T-helper 17 cell (primary cell): ENCODE measurements at places on chromosomes 11 and 22. TPM values are rescaled to one million over a fixed set of nuclear protein-coding genes. Genes with fewer than 3 reads are reported as not detected.

DNA sequence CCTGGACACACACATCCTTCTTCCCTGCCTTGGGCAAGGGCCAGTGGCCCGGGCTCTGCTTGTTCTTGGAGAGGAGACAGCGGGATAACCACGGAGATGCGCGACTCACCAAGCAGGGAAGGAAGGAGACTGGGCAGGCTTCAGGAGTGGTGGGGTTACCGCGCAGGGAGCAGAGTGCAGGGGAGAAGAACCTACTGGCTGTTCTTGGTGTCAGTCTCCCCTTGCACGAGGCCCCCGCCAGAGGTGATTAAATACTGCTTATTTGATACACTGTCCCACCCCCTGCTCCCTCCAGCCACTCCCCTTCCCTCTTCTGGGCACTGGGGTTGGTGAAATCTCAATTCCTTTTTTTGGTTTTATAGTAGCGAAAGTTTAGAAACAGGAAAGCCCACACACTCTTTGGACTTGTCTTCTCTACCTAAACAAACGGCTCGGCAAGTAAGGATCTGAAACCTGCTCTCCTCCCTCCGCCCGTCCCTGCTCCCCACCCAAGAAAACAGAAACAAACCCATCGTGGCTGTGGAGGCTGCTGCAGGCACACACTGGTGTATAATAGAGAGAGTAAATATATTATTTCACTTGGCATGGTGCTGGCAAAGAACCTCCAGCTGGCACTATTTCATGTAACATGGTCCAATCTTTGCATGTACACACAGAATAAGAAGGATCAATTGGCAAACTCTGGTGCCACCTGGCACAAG is 10.8 kb downstream of the LARGE2 start:
- no peaks in the 10 kb centered on the region for H3K36me3 ChIP-seq
- peak overlapping the region; percentile 43 for H3K27ac ChIP-seq
- no peaks in the 10 kb centered on the region for H3K27me3 ChIP-seq
- DNase-seq = no peak

The TTC36 gene
- not detected for total RNA-seq

The HEPN1 gene
- not detected for total RNA-seq

The YPEL4 gene
- 1.2 TPM for total RNA-seq

The HEPHL1 gene
- total RNA-seq = not detected

The RASL10A gene
- total RNA-seq = 0.92 TPM

GRCh38 chr22:42379966-42380537 is 52.2 kb downstream of the NFAM1 start:
- H3K27ac ChIP-seq = peak overlapping the region; percentile 69
- H3K4me3 ChIP-seq = no peak overlapping the region
- peaks cover 6% of the 10 kb centered on the region for H3K4me1 ChIP-seq
- peaks cover 9% of the 10 kb centered on the region for H3K27me3 ChIP-seq
- DNase-seq = no peak

- DNase-seq = no peak
- H3K27me3 ChIP-seq = peaks cover 6% of the 10 kb centered on the region
- H3K4me1 ChIP-seq = peaks cover 30% of the 10 kb centered on the region
- H3K36me3 ChIP-seq = peaks cover 3% of the 10 kb centered on the region
Observed at GRCh38 chr11:10742460-10743208, 8.4 kb upstream of the CTR9 start.

DNA sequence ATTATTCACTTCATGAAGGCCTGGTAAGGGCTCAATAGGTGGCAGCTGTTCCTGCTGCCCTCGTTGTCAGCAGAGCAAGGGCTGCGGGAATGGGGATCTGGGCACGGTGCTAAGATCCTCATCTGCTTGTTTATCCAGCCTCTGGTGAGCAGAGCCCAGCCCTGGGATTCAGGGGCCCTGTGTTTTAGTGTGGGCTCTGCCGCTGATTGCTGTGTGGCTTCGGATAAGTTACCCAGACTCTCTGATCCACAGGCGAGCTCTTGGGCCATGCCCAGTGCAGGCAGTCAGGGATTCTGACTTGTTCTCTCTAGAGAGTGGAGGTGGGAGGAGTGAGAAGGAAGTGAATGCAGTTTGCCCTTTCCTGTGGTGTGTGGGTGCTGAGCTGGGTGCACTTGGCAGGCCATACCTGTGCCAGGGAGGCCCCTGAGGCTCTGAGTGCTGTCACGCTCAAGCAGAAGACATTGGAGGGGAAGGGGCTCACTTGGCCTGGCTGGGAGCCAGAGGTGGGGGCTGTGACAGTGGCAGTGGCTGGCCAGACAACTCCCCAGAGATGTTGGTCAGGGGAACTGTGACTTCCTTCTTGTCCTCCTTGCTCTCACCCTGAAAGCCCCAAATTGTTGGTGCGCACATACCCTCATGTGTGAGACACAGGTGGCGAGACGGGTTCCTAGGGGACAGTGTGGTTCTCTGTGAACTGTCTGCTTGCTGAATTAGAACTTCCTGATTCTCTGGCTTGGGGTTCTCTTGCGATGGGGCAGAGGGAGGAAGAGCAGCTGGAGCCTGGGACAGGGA is 43.7 kb downstream of the CD82 start:
- no peak for DNase-seq
- H3K4me1 ChIP-seq = peaks cover 50% of the 10 kb centered on the region
- peak overlapping the region; percentile 97 for H3K27ac ChIP-seq
- peak overlapping the region; percentile 74 for H3K4me3 ChIP-seq
- no peaks in the 10 kb centered on the region for H3K27me3 ChIP-seq
